Memory B cell (primary cell): ENCODE measurements at places on chromosomes 2 and 18.

DNA sequence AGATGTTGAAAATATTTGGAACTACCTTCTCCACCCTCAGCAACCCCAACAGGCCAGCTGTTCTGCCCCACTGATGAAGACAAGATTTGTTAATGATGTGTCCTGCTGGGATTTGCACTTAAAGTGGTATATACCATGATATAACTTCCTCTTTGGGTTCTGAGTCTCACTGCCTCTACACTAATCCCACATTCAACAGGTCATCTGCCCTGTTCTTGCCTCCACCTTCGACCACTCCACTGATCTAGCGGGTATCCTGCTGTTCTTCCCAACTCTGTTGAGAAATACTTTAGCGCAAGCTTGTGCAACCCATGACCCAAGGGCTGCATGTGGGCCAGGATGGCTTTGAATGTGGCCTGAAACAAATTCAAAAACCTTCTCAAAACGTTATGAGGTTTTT, 72.7 kb downstream of the LRP1B start:
- DNase-seq = no peak

GRCh38 chr2:119247844-119248271, 24.2 kb downstream of the STEAP3 start:
- no peak for DNase-seq

DNA sequence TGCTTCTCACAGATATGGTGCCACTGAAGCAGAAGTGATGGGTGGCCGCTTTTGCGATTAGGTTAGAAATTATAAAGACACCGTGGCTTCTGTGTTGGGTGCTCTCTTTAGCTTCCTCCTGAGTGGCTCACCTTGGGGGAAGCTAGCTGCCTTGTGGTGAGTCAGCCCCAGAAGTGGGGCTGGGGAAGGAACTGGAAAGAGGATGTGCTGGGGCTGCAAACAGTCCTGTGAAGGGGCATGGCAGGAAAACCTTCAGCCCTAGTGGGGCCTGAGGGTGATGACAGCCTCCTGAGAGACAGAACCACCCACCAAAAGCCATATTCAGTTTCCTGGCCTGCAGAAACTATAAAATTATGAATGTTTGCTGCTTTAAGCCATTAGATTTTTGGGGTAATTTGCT, 8.9 kb upstream of the ASB18 start:
- no peak for DNase-seq

GRCh38 chr2:19102696-19103423, 255.6 kb downstream of the OSR1 start:
- no peak for DNase-seq

DNA sequence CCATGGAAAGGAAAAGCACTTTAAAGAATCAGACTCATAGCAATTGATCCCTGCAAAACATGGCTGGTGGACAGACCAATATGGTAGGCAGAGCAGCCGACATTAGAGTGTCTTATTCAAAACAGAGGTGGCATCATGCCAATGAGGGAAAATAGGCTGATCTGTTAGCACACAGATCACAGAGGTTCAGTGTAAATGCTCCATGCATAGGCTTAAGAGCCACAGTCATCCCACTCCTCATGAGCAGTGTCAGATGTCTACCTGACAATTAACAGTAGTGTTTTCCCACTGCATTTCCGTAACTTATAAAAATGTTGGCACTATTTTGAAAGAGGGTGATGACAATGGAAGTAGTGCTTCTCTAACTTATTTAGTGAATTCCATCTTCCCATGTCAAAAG, 86.7 kb downstream of the SPATS2L start:
- DNase-seq = no peak
